ENCODE measurements at places on chromosomes 3 and 15.

- DNase-seq: no peak
Measured at GRCh38 chr3:158127250-158128219, 17.6 kb downstream of the RSRC1 start.

DNA sequence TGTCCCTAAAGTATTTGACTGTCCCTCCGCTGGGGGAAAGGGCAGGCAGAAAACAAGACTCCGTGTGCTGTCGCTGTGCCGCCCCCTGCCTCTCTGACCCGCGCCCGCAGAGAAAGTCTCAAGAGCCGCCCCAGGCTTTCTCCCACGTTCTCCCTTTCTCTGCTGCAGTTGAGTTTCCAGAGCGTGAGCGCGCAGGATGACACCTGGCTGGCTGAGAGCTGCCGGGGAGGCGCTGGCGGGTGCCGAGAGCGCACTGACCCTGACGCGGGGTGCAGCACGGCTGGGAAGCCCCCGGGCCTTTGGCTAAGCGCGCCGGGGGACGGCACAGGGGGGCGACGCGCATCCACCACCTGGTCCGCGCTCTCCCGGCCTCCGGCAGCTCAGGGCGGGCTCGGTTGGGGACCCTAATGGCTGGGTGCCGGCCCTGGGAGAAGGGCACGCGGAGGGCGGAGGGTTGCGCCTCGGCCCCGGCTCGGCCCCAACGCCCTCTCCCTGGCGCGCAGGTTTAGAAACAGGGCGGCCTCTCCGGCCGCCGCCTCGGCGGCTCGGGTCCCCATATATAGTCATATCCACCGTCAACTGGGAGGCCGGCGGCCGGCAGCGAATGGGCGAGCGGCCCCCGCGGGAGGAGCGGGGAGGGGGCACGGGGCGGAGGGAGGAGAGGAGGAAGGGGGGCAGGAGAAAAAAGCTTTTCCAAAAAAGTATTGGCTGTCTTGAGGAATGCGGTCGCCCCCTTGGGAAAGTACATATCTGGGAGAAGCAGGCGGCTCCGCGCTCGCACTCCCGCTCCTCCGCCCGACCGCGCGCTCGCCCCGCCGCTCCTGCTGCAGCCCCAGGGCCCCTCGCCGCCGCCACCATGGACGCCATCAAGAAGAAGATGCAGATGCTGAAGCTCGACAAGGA, at the start of gene TPM1:
Gene TPM1 (plus strand): TSS at position 774 of the 903 bp plus-strand sequence. CDS start 83 bp downstream, at position 857.
- peak; percentile 82 for DNase-seq

GRCh38 chr3:142434503-142434902, 13.3 kb downstream of the XRN1 start:
- no peak for DNase-seq

GRCh38 chr3:25426408-25426807, 1.7 kb upstream of the RARB start:
- DNase-seq: no peak

DNA sequence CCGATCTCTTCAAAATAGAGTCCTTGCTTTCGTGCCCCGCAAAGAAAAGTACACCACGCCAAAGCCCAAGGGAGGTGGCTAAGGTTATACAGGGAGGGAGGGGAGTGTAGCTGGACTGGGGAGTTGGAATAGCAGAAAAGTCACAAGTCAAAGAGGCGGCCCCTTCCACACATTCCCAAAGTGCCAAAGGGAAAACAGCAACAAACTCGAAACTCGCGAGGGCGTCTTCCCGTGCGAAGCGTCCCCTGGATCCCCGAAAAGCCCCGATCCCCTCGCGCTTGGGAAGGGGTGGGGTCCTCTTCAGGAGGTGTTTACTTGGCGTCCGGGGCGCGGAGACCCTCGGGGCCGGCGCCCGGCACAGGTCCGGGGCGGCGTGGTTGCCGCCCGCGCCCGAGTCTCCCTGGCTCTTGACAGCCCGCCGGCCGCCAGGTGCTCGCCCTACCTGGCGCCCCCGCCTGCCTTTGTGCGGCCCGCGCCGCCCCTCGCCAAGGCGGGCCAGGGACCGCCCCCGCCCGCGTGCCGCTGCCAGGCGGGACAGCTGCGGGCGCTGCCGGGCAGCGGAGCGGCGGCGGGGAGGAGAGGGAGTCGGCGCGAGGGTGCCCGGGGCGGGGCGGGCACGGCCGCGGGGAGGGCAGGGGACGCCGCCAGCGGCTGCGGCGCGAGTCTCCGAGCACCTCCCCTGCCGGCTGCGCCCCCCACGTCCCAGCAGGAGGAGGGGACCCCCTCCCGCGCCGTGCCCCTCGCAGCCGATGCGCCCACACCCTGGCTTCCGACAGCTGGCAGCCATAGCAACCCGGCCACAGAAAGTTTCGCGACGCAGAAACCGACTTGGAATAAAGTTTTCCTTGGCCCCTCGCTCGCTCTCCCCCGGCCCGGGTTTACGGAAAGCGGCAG, 966 bp downstream of the MYO1E start:
- no peak for DNase-seq

- no peak for DNase-seq
Measured at GRCh38 chr15:68739390-68740080, 81.2 kb downstream of the ANP32A start.

GRCh38 chr15:100334456-100334855, 7.3 kb downstream of the ADAMTS17 start:
- DNase-seq: no peak

Data from NCI-H82 (cell line).